Activated CD4-positive, alpha-beta memory T cell treated with anti-CD3 and anti-CD28 coated beads for 36 hours (primary cell): ENCODE measurements at places on chromosomes 7 and 10.
A peak's percentile ranks its signal among the peaks of the same experiment; 100 is the strongest.

GRCh38 chr10:86759073-86759672 lies 2.8 kb downstream of the BMPR1A start:
- DNase-seq = no peak

- no peak for DNase-seq
These were observed 233.4 kb downstream of the GPR37 start for GRCh38 chr7:124532166-124532565.

- no peak for DNase-seq
These were observed 19.5 kb downstream of the ZNF398 start for GRCh38 chr7:149166630-149167352.

GRCh38 chr7:12322284-12322902 lies 81.3 kb downstream of the VWDE start:
- DNase-seq = no peak

DNA sequence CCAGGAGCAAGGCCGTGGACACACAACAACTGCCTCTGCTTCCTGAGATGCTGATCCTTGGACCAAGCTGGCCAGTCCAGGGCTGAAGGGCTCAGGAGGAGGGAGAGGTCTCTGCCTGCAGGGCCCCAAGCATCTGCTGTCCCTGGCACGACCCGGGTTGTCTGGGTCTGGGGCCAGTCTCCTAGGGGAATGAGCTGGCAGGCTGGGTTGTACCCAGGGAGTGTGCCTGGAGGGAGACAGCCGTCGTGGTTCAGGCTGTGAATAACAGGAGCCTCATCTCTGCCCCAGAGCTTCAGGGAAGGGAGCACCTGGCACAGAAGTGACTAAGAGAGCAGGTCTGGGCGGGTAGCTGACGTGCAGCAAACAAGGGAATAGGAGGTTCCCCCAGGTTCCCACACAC lies 17.9 kb upstream of the SERPINE1 start:
- DNase-seq = no peak

DNA sequence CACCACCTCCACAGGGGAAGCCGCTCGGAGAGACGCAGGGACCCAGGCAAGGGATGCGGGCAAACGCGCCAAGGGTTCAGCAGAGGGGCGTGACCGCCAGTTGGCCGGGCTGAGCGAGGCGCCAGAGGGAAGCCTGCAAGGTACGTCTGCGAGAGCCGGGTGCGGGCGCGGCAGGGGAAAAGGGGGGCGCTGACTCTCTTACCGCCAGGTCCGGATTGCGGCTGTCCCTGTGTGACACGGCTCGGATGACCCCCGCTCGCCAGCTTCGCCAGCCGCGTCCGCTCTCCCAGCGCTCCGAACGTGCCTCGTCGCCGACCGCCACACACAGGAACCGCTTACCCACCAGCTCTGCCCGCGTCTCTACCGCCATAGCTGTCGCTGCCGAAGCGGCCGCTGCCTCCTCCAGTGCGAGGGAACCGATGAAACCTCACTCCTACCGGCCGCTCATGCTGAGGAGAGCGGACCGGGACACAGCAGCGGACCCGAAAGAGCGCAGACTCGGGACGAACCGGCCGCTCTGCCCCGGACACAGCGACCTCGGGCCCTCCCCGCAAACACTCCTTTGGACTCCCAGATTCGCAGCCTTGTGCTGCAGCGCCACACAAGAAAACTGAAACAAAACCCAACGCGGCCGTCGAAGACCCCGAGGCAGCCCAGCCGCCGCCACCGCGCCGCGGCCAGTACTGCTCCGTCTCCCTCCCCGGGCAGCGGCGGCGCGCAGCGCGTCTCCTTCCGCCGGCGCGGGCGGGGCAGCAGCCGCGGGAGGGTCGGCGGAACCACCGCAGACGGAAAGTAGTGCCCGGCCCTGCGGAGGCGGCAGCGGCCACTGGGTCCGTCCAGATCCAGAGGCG lies at the start of gene JMJD1C:
Gene JMJD1C, minus strand, starts transcription at position 685 of the 851 bp plus-strand sequence. Its CDS starts 315 bp downstream, at position 370.
- DNase-seq = peak; percentile 69

DNA sequence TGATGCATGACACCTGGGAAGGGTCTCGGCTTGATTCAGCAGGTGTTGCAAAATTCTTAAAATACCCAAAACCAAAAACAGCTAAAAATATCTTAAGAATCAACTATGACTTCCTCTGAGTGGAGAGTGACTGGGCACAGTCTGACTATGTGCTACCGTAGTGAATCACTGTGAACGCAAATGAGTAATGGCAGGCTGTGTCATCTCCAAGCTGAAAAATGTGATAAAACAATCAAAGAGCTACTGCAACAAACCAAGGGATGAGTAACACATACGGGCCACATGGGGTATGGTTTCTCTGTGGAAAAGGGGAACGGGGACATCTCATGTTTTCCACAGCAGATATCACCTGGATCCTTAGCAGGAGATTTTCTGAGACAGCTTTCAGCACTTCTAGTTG lies 127.5 kb downstream of the ABCA13 start:
- peak; percentile 59 for DNase-seq

GRCh38 chr7:116152276-116152675 lies 58.1 kb upstream of the TES start:
- DNase-seq = no peak
